ENCODE measurements at places on chromosomes 1 and 21. TPM values are rescaled to one million over a fixed set of nuclear protein-coding genes. Genes with fewer than 3 reads are reported as not detected.

The RNF186 gene
- not detected for total RNA-seq

- H3K4me1 ChIP-seq = peaks cover 26% of the 10 kb centered on the region
- H3K27me3 ChIP-seq = no peaks in the 10 kb centered on the region
- no peak for DNase-seq
- no peaks in the 10 kb centered on the region for H3K36me3 ChIP-seq
- peak overlapping the region; percentile 57 for H3K27ac ChIP-seq
- peak overlapping the region; percentile 1 for H3K4me3 ChIP-seq
Observed at GRCh38 chr1:179016706-179017382, 8.8 kb upstream of the FAM20B start.

- no peaks in the 10 kb centered on the region for H3K36me3 ChIP-seq
- H3K4me3 ChIP-seq = no peak overlapping the region
- peaks cover 11% of the 10 kb centered on the region for H3K4me1 ChIP-seq
- no peak overlapping the region for H3K27ac ChIP-seq
Observed at GRCh38 chr1:212271823-212272485, 13.3 kb upstream of the PPP2R5A start.

GRCh38 chr1:238549137-238549536, 658.4 kb upstream of the ZP4 start:
- H3K4me3 ChIP-seq = no peak overlapping the region
- H3K36me3 ChIP-seq = peaks cover 2% of the 10 kb centered on the region
- no peak for DNase-seq
- H3K27ac ChIP-seq = no peak overlapping the region
- no peaks in the 10 kb centered on the region for H3K27me3 ChIP-seq

The DONSON gene
- total RNA-seq = 17.9 TPM

The S100A13 gene
- 98.4 TPM for total RNA-seq

The TSPAN1 gene
- total RNA-seq = 1.6 TPM

The LRRIQ3 gene
- 0.23 TPM for total RNA-seq

GRCh38 chr1:222339376-222339947, 208.4 kb downstream of the HHIPL2 start:
- peaks cover 7% of the 10 kb centered on the region for H3K27me3 ChIP-seq
- H3K4me1 ChIP-seq = peaks cover 6% of the 10 kb centered on the region
- H3K36me3 ChIP-seq = no peaks in the 10 kb centered on the region
- no peak for DNase-seq
- no peak overlapping the region for H3K4me3 ChIP-seq

GRCh38 chr1:34865981-34866761, 6.6 kb upstream of the SMIM12 start:
- H3K4me3 ChIP-seq = peak overlapping the region; percentile 76
- H3K36me3 ChIP-seq = no peaks in the 10 kb centered on the region
- H3K4me1 ChIP-seq = no peaks in the 10 kb centered on the region
- no peak for DNase-seq

The SLC37A1 gene
- 3.5 TPM for total RNA-seq

Data from chondrocyte (in vitro differentiated cells).